Stimulated activated CD8-positive, alpha-beta memory T cell treated with anti-CD3 and anti-CD28 coated beads, Interleukin-4, amount 100 ng/mL, for 4 hours (primary cell): ENCODE measurements at places on chromosomes 12 and 14.

DNA sequence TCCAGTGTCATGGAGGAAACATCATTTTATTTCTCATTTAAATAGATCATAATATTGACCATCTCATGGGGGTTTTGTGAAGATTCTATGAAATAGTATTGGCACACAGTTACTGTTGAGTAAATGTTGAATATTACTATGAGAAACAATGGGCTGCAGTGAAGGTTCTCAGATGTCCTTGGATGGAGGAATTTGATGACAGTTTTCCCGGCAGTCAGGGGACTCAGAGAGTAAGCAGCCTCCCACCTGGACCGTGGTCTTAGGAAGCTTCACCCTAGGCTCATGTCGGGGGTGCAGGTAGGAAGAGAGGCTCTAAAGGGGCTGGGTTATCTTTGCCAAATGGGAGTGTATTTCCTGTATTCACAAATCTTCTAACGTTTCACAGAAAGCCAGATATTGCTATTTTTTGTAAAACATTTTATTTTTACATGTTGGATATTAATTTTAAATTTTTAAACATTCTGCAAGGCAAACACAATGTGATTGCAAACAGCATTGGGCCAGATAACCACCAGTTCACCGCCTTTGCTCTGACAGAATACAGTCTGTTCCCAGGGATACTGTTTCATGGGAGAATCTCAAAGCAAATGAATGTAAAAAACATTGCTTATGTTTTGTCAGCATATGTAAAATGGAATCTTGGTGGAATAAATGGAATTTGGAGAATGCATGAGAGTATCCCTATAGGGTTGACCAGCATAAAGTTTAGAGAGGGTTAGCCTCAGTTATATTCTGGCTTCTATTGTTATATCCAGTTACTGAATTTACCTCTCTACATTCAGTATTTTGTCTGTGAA is 380.8 kb upstream of the TMEM132C start:
- DNase-seq, result no peak

GRCh38 chr12:8989413-8989812 is at the start of gene KLRG1:
Gene KLRG1, plus strand, starts transcription at chr12:8989546. Its CDS starts 90 bp downstream, at chr12:8989636.
- DNase-seq, result no peak

DNA sequence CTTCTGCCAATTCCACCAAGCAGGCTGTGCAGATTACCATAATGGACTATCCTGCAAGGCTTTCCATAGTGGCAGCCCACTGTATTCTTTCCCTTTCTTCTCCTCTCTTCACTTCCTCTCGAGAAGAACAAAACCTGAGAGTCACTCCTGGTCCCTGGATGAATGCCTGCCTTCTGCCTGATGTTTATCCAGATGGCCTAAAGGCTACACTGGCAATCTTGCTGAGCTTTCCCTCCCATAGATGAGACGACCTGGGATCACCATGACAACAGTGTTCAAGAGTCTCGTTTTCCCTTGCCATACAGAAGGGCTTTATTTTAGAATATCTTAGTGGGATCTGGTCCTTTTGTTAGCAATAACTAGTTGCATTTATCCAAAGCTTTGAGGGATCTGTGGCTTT is 142.3 kb downstream of the RTN1 start:
- no peak for DNase-seq

DNA sequence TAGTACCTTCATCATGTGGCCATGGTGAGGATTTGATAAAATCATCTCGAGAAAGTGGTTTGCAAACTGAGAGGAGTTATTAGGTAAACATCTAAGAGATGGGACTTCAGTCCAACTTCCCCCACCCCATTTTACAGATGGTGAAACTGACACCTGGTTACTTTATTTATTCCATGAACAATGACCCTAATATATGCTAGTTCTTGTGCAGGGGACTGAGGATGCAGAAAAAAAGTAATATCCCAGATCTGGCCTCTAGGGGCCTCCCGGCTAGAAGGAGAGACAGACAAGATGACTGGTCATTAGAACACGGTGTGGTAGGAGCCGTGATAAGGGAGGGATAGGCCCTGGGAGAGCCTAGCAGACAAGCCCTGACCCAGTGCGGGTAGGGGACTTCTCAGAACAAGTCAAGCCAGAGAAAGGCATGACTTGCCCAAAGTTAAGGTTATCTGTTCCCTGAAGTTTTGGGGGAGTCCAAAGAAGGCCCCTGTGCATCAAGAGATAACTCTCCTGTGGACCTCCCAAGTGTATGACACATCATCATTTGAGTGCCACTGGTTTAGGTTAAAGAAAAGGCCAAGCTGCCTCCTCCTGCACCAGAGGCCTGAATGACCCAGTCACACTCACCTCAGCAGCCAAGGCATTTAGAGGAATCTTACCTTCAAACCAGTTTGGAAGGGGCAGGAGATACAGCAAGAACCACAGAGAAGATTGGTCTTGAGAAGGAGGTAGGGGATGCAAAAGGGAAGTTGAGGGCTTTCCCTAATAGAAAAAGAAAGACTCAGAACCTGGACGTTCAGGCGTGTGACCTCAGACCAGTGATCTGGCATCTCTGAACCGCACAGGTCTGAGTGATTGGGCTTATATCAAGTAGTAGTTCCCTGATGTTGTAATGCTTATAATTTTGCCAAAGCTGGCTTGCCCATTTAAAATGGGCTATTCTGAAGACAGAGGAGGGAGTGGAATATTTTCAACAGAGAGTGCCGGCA is 1.6 kb downstream of the CMKLR1 start:
- DNase-seq, result no peak

- DNase-seq, result no peak
Observed at GRCh38 chr12:100545092-100545491, 28.4 kb upstream of the GAS2L3 start.

DNA sequence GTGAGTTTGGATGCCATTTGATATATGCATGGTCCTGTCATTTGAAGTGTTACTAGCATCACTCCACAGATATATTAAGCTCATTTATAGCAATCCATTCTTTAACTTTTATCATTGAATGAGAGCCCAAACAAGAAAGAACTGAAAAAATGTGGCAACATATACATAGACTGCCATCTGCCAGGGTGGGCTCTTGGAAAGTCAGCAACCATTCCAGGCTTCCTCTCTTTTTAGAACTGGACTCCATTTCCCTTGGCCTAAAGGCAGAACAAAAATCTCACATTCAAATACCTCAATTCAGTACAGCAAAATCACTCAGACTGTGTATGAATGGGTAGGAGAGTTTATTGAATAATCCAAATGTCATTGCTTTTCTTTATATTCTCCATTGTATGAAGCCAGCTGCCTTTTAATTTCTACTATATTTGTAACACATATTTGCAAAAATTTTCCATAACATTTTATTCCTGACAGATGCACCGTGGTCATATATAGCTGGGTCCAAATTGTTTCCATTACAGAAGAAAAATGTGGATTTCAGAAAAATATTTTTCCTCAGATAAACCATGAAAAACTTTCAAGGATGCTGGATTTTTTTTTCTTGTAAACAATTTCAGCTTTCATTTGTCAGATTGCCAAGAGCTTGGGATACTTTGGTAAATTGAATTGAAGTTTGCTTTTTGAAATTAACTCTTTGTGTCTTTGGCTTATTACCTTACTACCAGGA is 1252.3 kb upstream of the SEL1L start:
- no peak for DNase-seq

- DNase-seq, result no peak
Observed at GRCh38 chr14:55316564-55316963, 45.3 kb downstream of the FBXO34 start.

DNA sequence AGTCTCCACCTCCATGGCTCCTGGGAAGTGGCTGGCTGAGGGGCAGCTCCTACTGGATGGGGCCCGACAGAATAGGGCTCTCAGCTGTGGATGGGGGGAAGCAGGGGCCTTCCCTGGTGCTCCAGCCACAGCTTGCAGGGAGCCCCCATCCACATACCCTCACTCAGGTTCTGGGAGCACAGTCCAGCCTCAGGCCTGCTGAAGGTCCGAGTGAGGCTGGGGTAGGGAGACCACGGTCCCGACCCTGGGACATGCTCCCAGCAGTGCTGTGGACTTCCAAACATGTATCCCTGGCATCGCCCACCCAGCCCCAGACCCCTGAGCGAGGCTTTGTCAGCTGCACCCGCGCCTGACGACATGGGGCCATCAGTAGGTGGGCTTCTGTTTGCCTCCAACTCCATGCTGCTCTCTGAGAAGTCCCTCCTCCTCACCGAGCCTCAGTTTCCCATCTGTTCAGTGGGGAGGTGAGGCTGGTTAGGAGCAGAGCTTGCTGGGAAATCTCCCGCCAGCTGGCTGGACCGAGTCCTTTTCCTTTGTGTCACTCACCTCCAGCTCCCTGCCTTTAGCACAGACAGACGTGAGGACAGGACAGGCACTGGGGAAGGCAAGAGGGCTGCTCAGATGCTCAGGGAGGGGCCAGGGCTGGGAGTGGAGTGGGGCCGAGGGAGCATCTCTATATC is 9.1 kb upstream of the ATG101 start:
- DNase-seq, result no peak

GRCh38 chr12:117143008-117143532 is 43.9 kb upstream of the TESC start:
- no peak for DNase-seq

- DNase-seq, result no peak
Observed at GRCh38 chr12:111435661-111436201, 30.0 kb downstream of the SH2B3 start.

- DNase-seq, result no peak
Observed at GRCh38 chr14:32508281-32508680, 179.2 kb downstream of the AKAP6 start.

GRCh38 chr12:75831402-75831801 is 200.2 kb downstream of the PHLDA1 start:
- no peak for DNase-seq

- DNase-seq, result no peak
Observed at GRCh38 chr14:55373784-55374705, 37.6 kb downstream of the ATG14 start.

DNA sequence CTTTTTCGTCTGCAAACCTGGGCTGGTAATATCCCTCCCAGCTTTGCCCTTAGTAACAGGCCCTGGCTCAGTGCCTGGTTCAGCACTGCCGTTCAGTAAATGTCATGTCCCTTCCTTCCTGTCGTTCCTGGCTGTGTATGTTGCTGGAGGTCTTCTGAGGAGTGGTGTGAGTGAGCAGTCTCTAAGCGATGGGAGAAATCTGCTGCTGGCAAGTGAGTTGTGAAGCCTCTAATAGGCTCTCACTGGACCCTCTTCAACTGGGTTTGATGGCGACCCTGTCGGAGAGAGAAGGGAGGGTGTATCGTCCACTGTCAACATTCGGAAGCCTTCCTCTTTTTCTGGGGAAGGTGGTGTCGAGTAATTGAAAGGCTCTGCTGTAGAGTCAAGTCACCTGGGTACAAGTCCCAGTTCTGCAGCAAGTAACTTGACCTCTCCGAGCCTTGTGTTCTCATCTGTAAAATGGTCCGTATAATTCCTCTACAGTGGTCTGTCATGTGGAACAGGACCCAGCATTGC is 62.8 kb downstream of the HRK start:
- DNase-seq, result no peak

- DNase-seq, result no peak
Observed at GRCh38 chr12:115626210-115626609, 651.3 kb downstream of the MED13L start.

DNA sequence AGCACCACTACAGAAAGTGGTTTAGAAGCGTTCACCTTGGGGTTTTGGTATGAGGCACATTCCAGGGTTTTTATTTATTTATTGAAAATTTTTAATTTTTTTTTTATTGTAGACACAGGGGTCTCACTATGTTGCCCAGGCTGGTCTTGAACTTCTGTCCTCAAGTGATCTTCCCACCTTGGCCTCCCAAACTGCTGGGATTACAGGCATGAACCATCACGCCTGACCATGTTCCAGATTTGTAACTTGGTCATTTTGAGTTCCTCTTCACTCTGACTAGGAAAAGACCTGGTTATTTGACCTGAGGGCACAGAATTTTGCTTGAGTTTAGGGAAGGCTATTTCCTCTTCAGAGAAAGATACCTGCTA is 3.1 kb downstream of the MLEC start:
- no peak for DNase-seq

DNA sequence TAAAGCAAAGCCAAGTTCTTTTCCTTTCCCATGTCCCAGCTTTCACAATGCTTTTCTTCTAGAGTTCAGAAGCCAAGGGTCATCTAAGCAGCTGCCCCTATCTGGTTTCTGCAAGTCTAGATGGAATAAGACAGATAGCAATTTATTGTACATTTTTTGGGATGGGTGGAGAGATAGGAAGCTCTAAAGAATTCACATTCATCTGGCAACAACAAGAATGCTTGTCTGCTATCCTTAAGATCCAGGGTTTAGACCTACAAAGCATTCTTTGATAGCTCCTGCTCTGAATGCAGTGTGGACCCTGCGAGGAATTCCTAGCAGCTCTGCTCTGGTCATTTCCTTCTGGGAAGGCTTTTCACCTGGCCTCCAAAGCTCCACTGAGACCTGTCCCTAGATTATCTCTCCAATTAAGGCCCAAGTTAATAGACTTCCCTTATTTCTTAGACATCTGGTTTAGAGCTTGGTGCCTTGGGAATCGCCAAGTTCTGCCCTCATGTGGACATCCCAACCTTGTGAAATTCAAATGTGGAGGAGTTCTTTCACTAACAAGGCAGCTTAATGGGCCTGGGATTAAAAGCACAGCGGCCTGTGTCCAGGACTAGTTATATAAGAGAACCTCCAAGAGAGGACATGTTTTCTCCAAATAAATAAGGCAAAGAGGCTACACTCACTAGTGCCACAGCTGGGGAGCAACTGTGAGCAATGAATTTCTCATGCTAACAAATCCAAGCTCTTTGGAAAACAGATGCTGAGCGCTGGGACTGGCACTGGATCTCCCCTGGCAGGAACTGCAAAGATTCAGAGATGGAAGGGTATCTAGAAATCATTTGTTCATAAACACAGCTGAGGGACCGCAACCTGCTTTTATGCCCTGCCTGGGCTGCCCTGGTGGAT is 384.5 kb upstream of the DDHD1 start:
- no peak for DNase-seq

- no peak for DNase-seq
Observed at GRCh38 chr12:59977779-59978178, 381.9 kb downstream of the SLC16A7 start.

- DNase-seq, result no peak
Observed at GRCh38 chr12:77947330-77947729, 116.6 kb downstream of the NAV3 start.

GRCh38 chr14:92789457-92790089 is 4.5 kb upstream of the GOLGA5 start:
- no peak for DNase-seq

DNA sequence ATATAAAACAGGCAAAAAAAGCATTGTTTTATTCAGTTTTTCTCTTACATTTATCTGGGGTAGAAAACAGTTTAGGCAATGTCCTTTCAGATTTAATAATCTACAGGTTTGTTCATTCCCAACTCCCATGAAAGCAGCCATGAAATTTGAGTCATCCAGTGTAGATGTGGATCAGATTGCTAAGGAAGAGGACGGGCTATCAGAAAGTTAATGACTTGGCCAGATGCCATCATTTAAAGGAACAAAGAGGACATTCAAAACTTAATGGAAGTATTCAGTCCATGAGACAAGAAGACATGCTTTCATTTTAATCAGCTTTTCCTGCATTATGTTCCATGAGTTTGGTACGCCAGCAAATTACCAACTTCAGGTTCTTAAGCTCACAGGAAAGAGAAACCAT is 31.1 kb upstream of the POC1B start:
- DNase-seq, result no peak
